ENCODE measurements at places on chromosomes 2 and 18.

DNA sequence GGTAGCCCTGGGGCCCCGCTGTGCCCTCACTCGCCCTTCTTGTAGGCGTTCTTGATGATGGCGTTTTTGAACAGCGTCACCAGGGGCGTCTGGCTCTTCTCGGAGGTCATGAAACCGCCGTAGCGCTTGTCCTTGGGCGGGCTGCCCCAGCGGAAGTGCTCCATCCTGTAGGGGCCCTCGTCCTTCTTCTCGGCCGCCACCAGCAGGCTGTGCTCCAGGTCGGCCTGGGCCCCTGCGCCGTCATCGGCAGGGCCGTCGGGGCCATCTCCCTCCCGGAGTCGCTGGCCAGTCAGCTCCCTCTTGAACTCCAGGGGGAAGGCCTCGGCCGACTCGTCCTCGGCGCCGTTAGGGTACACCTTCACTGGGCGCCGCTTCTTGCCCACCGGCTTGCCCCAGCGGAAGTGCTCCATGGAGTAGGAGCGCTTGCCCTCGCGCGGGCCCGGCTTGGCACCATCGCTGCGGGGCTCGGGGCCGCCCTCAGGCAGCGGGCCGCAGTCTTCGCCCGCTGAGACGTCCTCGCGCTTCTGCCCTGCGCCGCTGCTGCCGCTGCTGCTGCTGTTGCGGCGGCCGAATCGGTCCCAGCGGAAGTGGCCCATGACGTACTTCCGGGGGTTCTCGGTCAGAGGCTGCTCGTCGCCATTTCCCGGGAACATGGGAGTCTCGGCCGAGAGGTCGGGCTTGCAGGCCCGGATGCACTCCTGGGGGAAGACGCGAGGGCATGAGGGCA lies 7.2 kb downstream of the POMC start:
- no peak for DNase-seq

GRCh38 chr2:206031950-206032567 lies 53.9 kb downstream of the INO80D start:
- DNase-seq, result no peak

GRCh38 chr18:44895176-44895798 lies 214.6 kb downstream of the SETBP1 start:
- no peak for DNase-seq

DNA sequence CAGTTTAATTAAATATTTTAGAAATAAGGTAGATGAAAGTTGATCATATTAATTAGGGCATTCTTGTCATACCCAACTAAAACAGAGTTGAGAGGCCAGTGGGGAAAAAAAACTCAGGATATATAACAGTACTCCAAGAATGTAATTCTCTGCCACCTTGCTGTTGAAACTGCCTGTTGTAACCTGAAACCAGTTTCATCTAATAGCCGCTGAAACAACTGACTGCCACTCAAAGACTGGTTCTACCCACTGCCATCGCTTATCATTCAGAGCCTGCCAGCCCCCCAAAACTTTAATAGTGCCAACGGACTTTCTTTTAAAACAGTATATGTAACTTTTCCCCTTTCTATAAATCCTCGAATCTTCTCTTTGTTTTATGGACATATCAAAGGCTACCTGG lies 37.7 kb upstream of the FSIP2 start:
- no peak for DNase-seq

- no peak for DNase-seq
Measured at GRCh38 chr2:7243276-7243675, 326.1 kb downstream of the RNF144A start.

Data from NCI-H1930 (cell line).